ENCODE measurements at places on chromosomes 4 and X. TPM values are rescaled to one million over a fixed set of nuclear protein-coding genes. Genes with fewer than 3 reads are reported as not detected.

Gene RIPPLY1
- not detected for total RNA-seq

Gene SLC9B1
- total RNA-seq = 2.5 TPM

Gene SOWAHD
- total RNA-seq = 0.69 TPM

Gene TACC3
- 8.7 TPM for total RNA-seq

Gene SNCA
- total RNA-seq = 27.4 TPM

Gene CENPVL1
- total RNA-seq = not detected

Gene MAGEA6
- not detected for total RNA-seq

Gene HS6ST2
- total RNA-seq = 1.8 TPM

Gene NPY2R
- 0.62 TPM for total RNA-seq

Gene PLS3
- total RNA-seq = 268 TPM

Gene CYSLTR1
- total RNA-seq = under 0.01 TPM

DNA sequence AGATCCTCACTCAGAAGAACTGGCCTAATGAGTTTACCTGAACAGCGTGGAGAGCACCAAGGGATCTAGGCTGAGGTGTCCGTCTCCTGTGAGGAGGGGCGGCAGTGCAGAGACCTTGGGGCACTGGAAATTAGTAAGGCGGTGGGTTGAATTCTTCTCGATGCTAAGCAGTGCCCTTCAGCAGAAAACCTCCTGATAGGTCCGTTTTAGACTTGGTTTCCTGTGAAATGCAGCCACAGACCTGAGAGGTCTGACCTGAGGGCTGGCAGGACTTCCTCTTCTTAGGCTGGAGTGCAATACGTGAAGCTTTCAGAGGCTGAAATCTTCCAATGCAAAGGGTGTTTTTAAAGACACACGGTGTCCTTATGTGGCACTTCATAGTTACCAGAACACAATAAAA is at the start of gene CLNK:
TSS of gene CLNK (minus strand) at position 138 of the 400 bp plus-strand sequence. CDS start 16,899 bp downstream, outside the sequence.
- H3K27ac ChIP-seq = no peak within 1 kb of the TSS
- no peaks in the 10 kb centered on the region for H3K36me3 ChIP-seq
- no peak for DNase-seq

DNA sequence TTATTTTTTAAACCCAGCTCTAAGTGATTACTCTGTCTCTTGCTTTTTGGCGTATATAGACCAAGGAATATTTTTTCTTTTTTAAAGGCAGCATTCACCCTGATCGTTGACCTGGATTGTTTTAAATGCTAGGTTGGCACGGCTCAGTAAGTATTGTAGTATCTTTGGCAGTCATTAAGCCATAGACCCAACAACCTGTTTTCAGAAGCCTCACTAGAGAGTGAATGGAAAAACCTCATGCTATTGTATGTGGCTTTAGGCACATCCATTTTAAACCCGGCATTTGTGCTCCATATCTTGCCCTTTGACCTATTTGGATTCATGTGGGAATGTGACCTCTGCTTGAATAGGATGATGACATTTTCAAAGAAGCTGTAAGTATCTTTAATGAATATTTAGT is 183.9 kb downstream of the SNCA start:
- H3K4me3 ChIP-seq = no peak overlapping the region
- no peak for DNase-seq
- no peaks in the 10 kb centered on the region for H3K4me1 ChIP-seq
- no peaks in the 10 kb centered on the region for H3K27me3 ChIP-seq
- no peak overlapping the region for H3K27ac ChIP-seq

DNA sequence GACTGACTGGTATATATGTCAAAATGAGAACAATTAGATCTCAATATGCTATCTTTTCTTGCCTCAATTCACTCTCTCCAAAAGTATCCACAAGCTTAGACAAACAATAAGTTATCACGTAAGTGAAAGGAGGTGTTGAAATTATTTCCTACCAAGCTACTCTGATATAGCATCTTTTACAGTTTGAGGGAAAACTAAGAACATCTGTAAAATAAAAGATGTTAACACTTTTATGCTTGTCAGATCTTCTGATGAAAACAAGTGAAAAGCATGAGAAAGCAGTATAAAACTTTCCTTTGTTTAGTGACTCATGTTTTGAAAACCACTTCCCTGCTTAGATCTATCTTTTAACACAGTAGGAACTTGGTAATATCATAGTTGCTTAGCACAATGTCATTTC is 8.4 kb upstream of the MAB21L2 start:
- H3K36me3 ChIP-seq = no peaks in the 10 kb centered on the region
- no peaks in the 10 kb centered on the region for H3K27me3 ChIP-seq
- no peak for DNase-seq

DNA sequence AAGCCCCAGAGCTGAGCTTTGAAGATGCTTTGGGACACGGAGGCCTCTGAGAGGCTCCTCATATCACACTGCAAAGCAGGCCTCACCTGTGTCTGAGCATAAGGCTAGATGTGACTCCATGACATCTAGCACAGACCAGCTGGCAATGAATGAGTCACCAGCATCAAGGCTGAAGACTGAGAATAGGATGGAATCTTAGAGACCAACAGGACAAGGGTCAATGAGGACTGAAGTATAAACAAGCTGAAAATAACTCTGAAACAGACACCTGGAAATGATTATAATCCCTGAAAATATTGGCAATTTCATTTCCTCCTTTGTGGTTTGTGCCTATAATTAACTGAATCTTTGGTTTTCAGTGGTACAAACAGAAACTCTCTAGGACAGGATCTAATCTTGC is 87.1 kb upstream of the PRPS1 start:
- no peak overlapping the region for H3K27ac ChIP-seq
- no peak for DNase-seq
- H3K4me3 ChIP-seq = no peak overlapping the region
- no peaks in the 10 kb centered on the region for H3K36me3 ChIP-seq
- H3K27me3 ChIP-seq = no peaks in the 10 kb centered on the region
- no peaks in the 10 kb centered on the region for H3K4me1 ChIP-seq

GRCh38 chr4:76950956-76951671 is 1.6 kb downstream of the SEPTIN11 start:
- H3K36me3 ChIP-seq = no peaks in the 10 kb centered on the region
- H3K4me1 ChIP-seq = no peaks in the 10 kb centered on the region
- H3K4me3 ChIP-seq = peak overlapping the region; percentile 66
- DNase-seq = no peak
- no peaks in the 10 kb centered on the region for H3K27me3 ChIP-seq

DNA sequence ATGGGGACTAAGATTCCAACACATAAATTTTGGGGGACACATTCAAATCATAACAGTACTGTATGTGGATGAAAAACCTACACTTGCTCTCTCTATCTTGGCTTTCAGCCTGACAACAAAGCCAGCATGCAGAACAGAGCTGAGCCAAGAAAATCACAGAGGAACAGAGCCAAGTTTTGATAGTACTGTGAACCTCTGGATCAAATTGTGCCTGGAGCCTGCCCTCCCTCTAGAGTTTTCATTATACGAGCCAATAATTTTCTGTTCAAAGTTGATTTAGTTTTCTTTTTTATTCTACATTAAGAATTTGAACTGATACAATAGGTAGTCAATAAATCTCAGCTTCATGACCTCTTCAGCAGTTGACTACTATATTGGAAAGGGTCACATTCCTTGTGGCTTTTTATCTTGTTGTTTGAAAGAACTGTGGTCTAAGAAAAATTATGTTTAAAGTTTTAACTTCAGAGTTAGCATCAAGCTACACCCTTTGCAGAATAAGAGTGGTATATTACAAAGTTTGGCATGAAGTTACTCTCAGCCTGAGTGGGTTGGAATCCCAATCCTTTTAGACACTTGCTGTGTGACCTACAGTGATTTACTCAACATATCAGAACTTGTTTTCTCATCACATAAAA is 31.1 kb downstream of the GRID2 start:
- no peak for DNase-seq
- no peak overlapping the region for H3K4me3 ChIP-seq
- no peaks in the 10 kb centered on the region for H3K36me3 ChIP-seq
- H3K4me1 ChIP-seq = no peaks in the 10 kb centered on the region
- H3K27ac ChIP-seq = no peak overlapping the region

GRCh38 chr4:165610679-165611437 is 232.1 kb downstream of the CPE start:
- H3K4me3 ChIP-seq = no peak overlapping the region
- no peak overlapping the region for H3K27ac ChIP-seq
- no peaks in the 10 kb centered on the region for H3K27me3 ChIP-seq
- no peak for DNase-seq
- H3K4me1 ChIP-seq = no peaks in the 10 kb centered on the region

GRCh38 chrX:30863974-30864373 is 25.1 kb downstream of the TAB3 start:
- DNase-seq = no peak
- no peaks in the 10 kb centered on the region for H3K36me3 ChIP-seq
- H3K27ac ChIP-seq = no peak overlapping the region
- H3K4me3 ChIP-seq = no peak overlapping the region
- H3K27me3 ChIP-seq = no peaks in the 10 kb centered on the region
- no peaks in the 10 kb centered on the region for H3K4me1 ChIP-seq

- DNase-seq = no peak
- H3K27ac ChIP-seq = peak overlapping the region; percentile 97
- H3K27me3 ChIP-seq = no peaks in the 10 kb centered on the region
- H3K4me3 ChIP-seq = no peak overlapping the region
- H3K4me1 ChIP-seq = peaks cover 15% of the 10 kb centered on the region
Measured at GRCh38 chr4:158159054-158159717, 13.6 kb downstream of the GASK1B start.

GRCh38 chrX:47361538-47362511 is 8.6 kb upstream of the ZNF157 start:
- no peaks in the 10 kb centered on the region for H3K4me1 ChIP-seq
- H3K27me3 ChIP-seq = no peaks in the 10 kb centered on the region
- H3K4me3 ChIP-seq = peak overlapping the region; percentile 15
- DNase-seq = peak; percentile 77
- no peaks in the 10 kb centered on the region for H3K36me3 ChIP-seq

GRCh38 chr4:15294202-15294601 is 133.6 kb upstream of the C1QTNF7 start:
- no peak overlapping the region for H3K27ac ChIP-seq
- no peak overlapping the region for H3K4me3 ChIP-seq
- H3K27me3 ChIP-seq = no peaks in the 10 kb centered on the region
- H3K4me1 ChIP-seq = no peaks in the 10 kb centered on the region
- H3K36me3 ChIP-seq = no peaks in the 10 kb centered on the region

- DNase-seq = peak; percentile 40
- H3K27ac ChIP-seq = peak overlapping the region; percentile 70
- H3K4me1 ChIP-seq = no peaks in the 10 kb centered on the region
- no peak overlapping the region for H3K4me3 ChIP-seq
- H3K36me3 ChIP-seq = no peaks in the 10 kb centered on the region
- H3K27me3 ChIP-seq = no peaks in the 10 kb centered on the region
Measured at GRCh38 chrX:119235051-119235511, 1.0 kb upstream of the PGRMC1 start.

- H3K4me1 ChIP-seq = no peaks in the 10 kb centered on the region
- H3K36me3 ChIP-seq = no peaks in the 10 kb centered on the region
- no peak for DNase-seq
- H3K27ac ChIP-seq = no peak overlapping the region
Measured at GRCh38 chr4:5656415-5656814, 51.9 kb downstream of the EVC2 start.

GRCh38 chr4:8857766-8858700 is 13.6 kb downstream of the HMX1 start:
- no peak overlapping the region for H3K27ac ChIP-seq
- H3K4me3 ChIP-seq = no peak overlapping the region
- no peak for DNase-seq

- no peaks in the 10 kb centered on the region for H3K27me3 ChIP-seq
- no peaks in the 10 kb centered on the region for H3K4me1 ChIP-seq
- H3K36me3 ChIP-seq = no peaks in the 10 kb centered on the region
- H3K27ac ChIP-seq = no peak overlapping the region
- H3K4me3 ChIP-seq = no peak overlapping the region
Measured at GRCh38 chr4:139767168-139767567, 101.5 kb downstream of the MGST2 start.

DNA sequence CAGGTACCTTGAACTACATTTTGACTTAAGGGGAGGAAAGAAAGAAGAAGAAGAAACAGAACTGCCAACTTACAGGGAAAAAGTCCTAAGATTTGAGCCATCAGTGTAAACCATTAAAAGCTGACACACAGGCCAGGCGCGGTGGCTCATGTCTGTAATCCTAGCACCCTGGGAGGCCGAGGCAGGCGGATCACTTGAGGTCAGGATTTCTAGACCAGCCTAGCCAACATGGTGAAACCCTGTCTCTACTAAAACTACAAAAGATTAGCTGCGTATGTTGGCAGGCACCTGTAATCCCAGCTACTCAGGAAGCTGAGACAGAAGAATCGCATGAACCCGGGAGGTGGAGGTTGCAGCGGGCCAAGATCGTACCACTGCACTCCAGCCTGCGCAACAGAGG is 389.7 kb upstream of the FAM241A start:
- DNase-seq = no peak
- H3K4me1 ChIP-seq = no peaks in the 10 kb centered on the region

DNA sequence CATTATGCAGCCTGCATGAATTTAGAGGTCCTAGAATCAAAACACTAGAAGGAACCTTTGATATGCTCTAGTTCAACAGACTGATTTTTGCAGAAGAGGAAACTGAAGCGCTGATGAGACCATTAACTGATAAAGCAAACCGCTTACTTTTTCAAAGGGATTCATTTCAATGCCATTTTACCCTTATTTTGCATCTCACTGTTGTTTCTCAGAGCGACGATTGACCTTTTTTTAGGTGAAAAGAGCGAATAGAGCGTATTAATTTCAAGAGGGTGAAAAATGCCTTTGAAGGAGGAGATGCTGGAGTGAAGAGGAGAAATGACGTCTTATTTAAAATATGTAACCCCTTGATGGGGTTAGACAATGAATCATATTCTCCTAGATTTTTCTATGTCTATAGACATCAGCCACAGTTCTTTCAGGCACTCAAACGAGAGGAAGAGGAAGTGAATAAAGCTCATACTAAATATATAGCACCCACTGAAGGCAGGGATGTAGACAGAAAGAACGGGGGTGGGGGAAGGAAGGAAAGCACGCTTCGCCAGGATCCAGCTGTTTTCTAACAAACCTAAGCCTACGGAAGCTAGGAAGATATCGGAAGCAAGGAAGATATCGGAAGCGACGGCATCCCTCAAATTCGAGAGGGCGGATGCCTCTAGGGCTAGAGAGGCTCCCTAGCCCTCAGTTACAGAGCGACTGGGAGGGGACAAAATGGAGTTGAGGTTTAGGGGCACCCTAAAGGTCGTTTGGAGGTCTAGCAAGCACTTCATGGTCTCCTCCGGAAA is 848 bp downstream of the ACSL4 start:
- H3K4me3 ChIP-seq = peak overlapping the region; percentile 71
- peak overlapping the region; percentile 83 for H3K27ac ChIP-seq
- no peaks in the 10 kb centered on the region for H3K36me3 ChIP-seq
- DNase-seq = no peak

DNA sequence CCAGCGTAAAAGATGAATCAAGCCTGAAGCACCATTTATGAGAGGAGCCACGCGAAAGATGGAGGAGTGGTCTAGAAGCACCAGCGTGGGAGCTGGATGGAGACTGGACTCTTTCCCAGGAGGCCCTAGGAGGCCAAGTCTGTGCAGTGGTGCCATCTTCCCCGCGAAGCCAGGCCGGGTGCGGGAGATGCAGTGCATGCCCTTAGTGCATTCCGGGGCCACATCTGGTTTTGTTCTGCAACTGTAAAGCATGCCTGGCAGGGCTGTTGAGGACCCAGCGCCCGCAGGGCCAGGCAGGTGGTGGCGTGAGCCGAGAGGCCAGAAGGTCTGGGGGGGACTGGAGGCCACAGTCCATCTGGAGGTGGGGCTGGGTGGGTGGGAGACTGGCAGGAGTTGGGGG is 78.6 kb upstream of the ADRA2C start:
- H3K4me3 ChIP-seq = no peak overlapping the region
- H3K27me3 ChIP-seq = no peaks in the 10 kb centered on the region
- no peak overlapping the region for H3K27ac ChIP-seq
- no peaks in the 10 kb centered on the region for H3K4me1 ChIP-seq
- no peaks in the 10 kb centered on the region for H3K36me3 ChIP-seq
- DNase-seq = no peak

GRCh38 chr4:127120441-127121090 is 512.2 kb upstream of the INTU start:
- H3K4me3 ChIP-seq = no peak overlapping the region
- no peak overlapping the region for H3K27ac ChIP-seq
- H3K27me3 ChIP-seq = no peaks in the 10 kb centered on the region
- no peaks in the 10 kb centered on the region for H3K36me3 ChIP-seq
- no peak for DNase-seq
